ENCODE measurements at places on chromosomes 7 and 10.

DNA sequence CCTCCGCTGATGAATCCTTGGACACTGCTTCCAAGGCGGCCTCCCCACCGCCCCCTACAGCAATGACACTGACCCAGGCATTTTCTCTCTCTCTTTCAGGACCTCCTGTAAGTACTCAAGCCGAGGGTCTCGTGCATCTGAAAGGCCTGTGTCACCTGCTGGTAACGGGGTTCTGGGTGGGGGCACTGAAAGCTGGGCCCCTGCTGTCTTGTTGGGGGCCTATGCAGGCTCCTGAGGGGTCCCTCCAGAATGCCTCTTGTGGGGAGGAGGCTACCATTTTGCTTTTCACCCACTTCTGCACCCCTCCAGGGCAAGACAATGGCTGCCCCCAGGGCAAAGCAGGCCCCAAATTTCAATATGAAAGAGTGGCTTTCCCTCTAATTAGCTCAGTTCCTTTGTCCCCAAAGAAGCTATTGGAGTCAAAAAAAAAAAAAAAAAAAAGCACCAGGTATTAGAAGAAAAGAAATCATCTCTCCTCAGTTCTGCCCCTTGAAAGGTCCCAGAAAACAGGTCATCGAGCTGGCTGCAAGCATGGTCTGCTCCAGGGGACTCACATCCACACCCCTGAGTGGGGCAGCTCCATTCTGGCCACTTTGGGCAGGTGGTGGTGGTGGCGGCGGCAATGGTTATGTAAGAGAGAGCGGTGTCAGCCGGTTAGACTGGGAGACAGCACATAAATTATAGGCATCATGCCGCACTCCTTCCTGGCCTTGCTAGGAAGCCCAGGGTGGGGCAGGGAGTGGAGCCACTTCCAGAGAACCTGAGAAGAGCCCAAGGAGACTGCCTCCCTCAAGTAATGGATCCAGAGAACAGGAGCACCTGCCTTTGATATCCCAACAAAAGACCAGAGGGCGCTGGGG is 66.2 kb downstream of the COL13A1 start:
- no peak for DNase-seq

DNA sequence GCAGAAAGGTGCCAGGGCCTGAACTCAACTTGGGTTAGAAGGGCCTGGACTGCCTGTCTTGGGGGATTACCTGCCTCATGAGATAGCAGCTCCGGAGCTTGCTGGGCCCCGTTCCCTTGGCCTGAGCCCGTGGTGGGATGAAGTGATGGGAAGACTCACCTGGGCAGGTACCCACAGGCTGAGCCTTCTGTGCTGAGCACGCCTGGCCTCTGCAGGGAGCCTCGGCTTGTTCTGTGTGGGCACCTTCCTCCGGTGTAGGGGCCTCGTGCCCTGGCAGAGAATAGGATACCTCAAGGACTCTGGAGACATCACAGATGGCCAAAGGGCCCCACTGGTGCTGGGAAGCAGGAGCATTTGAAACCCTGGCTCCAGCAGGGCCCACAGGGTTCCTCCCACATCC is 4.5 kb downstream of the ZNF467 start:
- DNase-seq, result no peak

- no peak for DNase-seq
Observed at GRCh38 chr7:778968-779451, 51.9 kb upstream of the PRKAR1B start.

DNA sequence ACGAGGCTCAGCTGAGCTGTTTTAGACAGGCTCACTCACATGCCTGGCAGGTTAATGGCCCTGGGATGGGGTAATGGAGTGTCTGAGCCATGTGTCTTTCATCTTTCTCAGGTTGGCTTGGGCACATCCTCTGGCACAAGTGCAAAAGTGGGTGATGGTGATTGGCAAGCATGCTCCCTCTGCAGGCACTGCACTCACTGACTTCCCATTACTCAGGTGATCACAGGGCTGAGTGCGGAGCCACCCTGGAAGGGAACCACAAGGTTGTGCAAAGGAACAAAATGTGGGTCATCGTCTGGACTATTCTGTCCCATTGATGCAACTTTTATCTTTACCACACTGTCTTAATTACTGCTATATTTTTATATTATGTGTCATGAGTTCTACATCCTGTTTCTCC is 244.1 kb upstream of the AKR1E2 start:
- no peak for DNase-seq

Data from Right ventricle myocardium inferior (tissue), 1 donor.